Germinal center (tissue), 1 donor: ENCODE measurements at places on chromosomes 16 and 17.

DNA sequence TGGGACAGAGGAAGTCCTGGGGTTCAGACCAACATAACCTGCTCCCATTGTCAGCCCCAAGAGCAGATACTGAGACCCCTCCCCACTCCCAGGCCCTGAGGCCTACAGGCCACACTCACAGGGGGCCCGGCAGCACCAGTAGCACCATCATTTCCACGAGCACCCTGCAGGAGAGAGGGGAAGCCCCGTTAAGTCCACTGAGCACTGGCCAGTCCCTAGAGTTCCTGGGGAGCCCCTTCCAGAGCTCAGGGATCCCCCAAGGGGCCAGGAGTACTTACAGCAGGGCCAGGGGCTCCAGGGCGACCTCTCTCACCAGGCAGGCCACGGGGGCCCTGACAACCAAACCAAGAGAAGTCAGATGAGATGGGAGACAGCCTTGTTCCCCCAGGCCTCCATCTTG is 5.4 kb downstream of the COL1A1 start:
- no peak for DNase-seq

DNA sequence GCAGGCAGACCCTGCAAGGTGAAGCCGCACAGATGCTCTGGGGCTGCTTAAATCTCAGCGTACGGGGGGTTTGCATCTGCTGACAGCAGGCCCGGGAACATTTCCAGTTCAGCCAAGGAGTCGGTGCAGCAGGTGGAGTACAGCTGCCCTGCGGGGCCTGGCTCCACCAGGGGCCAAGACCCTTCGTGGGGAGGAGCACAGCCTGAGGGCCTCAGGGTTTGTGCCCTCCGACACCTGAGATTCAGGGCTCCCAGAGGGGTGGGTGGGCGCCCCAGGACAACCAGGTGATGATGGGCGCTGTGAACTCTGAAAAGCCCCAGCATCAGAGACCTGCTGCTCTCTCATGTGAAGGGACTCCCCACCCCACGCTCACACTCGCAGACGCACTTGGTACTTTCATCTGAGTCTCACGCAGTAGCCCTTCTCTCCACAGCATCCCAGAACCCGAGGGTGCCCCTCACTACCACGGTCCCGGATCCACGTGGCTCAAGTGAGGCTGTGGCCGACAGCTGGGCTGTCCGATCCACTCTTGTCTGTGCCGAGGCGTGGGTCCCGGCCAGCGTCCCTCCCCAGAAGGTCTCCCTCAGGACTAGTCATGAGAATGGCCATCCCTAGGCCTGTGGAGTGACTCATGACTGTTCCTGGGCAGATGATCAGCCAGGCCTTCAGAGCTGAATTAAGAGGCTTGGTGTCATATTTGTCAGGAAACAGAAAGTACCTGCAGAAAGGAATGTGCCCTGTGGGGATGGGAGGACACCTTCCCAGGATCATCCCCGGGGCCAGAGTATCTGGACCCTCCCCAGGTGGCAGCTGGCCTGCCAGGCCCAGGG is 29.6 kb downstream of the ACSF3 start:
- DNase-seq, result no peak

- no peak for DNase-seq
Measured at GRCh38 chr17:50758524-50758923, 8.8 kb downstream of the ANKRD40CL start.

GRCh38 chr17:45270828-45271418 is 9.0 kb upstream of the SPATA32 start:
- DNase-seq, result peak; percentile 40
